ENCODE measurements at places on chromosomes 16 and 17. TPM values are rescaled to one million over a fixed set of nuclear protein-coding genes. Genes with fewer than 3 reads are reported as not detected.

The FOXN1 gene
- total RNA-seq = not detected

The ANKFN1 gene
- not detected for total RNA-seq

The WSCD1 gene
- 0.06 TPM for total RNA-seq

The CDRT15 gene
- not detected for total RNA-seq

The CD300A gene
- 4.4 TPM for total RNA-seq

The EVI2B gene
- total RNA-seq = 19.5 TPM

The SRCAP gene
- 70.8 TPM for total RNA-seq

The C1QTNF8 gene
- not detected for total RNA-seq

The MYCBPAP gene
- total RNA-seq = 1.3 TPM
